ENCODE measurements at places on chromosomes 13 and 19.

DNA sequence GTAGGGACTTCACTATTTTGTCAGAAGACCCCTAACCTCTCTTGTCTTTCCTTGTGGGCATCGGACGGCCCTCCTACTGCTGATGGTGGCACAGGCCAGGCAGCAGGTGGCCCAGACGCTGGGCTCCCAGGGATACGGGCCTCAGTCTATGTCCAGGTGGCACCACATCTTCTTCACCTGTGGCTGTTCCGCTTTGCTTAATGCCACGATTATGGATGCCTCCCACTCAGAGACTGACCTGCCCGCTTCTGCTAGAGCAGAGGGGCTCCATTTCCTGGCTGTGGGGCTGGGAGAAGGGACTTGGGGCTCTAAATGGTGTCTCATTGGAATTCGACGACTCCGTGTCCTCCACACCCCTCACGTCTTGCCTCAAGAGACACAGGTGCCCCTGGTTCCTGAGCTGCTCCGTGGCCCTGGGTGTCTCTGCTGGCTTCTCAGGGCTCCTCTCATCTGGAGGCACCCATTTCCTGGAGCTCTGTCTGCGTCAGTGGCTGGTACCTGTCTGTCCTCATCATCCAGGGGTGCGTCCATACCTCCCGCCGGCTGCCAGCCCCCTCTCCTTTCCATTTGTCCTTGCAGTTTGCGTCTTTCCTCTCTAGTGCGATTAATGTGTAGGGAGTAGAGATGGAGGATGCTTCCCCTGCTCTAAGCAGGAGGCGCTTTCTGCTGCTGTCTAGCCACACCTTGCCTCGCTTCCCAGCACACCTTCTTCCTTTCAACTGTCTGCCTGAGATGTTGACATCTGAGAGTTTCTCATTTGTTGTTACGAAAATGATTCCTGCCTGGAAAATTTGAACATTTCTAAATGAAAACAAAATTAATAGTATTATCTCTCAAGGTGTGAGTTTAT is 63.4 kb downstream of the TEX29 start:
- no peak for DNase-seq

GRCh38 chr13:23934520-23934919 is 37.2 kb upstream of the C1QTNF9B start:
- DNase-seq, result no peak

DNA sequence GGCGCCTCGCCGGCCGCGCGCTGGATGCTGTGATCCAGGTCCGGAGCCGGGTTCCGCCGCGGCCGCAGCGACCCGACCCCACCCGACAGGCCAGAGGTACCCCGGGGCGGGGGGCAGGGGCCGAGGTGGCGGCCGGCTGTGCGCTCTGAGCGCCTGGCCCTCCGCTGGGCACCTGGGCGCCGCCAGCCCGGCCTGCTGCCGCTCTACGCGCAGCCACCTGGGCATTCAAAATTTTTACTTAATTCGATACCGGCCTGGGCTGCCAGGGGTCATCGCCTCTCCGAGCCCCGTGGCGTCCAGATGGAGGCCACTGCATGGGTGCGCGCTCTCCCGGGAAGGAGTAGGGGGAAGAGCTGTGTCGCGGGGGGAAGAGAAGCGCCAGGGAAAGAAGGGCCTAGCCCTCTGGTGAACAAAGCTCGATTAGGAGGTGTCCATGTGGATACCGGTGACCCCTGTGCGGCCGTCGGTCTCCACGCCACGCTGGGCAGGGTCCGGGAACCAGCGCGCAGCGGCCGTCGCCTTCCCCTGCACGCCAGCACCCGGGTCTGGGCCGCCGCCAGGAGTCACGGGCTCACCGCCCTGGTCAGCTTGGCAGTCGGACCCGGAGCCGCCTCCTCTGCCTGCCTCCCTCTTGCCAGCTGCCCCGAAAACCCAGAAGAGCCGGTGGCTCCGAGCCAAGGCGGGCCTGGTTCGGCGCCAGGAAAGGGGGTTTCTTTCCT is 666 bp downstream of the BIVM start:
- DNase-seq, result no peak

DNA sequence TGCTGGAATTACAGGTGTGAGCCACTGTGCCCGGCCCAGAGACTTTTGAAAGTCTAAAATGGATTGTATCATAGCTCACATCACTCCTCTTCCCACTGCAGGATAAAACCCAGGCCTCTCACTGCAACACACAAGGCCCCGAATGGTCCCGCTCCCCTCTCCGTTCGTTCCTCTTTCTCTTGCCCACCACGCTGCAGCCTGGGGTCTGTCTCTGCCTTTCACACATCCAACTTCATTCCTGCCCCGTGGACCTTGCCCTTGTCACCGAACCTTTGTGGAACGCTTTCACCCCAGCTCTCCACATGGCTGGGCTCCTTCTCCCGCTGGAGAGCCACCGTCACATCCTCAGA is 42.6 kb downstream of the NFIC start:
- no peak for DNase-seq

DNA sequence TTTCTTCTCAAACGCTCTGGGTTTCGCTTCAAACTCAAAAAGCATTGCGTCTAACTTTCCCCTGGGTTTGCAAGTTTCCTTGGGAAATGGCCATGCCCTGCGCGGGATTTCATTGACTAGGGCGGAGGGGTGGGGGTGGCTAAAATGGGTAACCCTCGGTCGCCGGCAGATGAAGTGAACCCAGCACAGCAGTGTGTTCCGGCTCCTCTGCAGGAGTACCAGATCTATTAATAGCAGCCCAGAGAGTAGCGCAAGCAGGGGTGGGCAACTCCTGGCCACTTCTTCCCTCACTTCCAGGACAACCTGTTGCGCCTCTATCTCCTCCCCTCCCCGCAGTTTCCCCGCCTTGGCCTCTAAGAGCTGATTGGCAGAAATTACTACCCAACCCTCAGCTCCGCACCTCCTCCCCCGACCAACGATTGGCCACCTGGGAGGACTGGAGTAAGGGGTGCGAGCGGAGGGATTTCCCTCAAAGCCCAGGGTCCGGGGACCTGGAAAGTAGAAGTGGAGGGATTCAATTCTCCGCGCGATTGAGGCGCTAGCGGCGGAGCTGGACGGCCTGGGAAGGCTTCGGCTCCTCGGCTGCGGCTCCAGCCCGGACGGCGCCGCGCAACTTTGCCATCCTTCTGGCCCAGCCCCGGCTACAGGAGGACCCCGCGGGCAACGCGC is at the start of gene FREM2:
TSS of gene FREM2 (plus strand) at position 501 of the 669 bp plus-strand sequence. CDS start 268 bp downstream, outside the sequence.
- DNase-seq, result no peak

GRCh38 chr19:46744005-46744691 is 1.7 kb upstream of the FKRP start:
- no peak for DNase-seq

- no peak for DNase-seq
These were observed 61.2 kb downstream of the RAB20 start for GRCh38 chr13:110500341-110500740.

DNA sequence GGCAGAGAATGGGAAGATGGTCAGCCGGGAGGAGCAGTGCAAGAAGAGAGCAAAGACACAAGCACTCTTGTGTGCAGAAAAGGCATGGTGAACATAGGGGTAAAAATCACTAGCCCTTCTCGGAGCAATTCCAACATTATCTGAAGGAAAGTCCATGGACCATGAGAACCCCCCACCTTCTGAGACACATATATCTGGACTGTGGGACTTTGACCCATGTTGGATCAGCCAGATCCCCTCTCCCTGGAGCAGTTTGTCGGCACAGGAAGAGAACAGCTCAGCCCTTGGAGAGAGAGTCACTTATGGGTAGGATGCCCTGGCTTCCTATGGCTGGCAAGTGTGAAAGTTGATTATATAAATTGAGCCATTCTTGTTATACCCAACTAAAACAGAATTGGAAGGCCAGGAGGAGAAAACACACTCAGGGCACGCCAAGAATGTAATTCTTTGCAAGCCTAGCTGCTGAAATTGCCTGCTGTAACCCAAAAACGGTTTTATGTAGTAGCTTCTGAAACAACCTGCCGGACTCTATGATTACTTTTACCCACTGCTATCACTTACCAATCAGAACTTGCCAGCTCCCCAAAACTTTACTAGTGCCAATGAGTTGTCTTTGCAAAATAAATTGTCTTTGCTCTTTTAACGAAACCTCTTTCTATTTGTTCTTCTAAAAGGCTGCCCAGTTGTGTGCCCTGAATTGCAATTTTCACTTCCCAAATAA is 62.8 kb upstream of the ZNF599 start:
- DNase-seq, result no peak

- no peak for DNase-seq
These were observed 1899.4 kb downstream of the PCDH9 start for GRCh38 chr13:65330691-65331090.

- DNase-seq, result no peak
These were observed 128.6 kb downstream of the DLEU7 start for GRCh38 chr13:50714891-50715290.

GRCh38 chr13:29920025-29920643 is 69.7 kb upstream of the UBL3 start:
- DNase-seq, result no peak

DNA sequence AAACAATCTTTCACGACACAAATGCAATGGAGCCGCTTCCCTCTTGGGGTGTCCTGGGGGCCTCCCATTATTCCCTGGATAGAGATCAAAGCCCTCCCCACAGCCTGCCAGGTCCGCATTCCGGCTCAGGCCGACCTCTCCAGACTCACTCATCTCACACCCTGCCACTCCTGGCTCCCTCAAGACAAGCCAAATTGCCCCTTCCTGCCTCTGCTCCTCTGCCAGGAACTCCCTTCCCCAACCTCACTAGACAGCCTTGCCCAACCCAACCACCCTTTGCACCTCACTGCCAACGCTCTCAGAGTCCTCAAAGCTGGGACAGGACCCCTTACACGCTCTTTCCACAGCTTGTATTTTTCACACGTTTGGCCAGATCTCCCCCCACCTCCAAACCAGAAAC is 1.5 kb downstream of the ABHD17A start:
- DNase-seq, result no peak

- no peak for DNase-seq
These were observed 197.4 kb downstream of the DLEU7 start for GRCh38 chr13:50646070-50646469.

DNA sequence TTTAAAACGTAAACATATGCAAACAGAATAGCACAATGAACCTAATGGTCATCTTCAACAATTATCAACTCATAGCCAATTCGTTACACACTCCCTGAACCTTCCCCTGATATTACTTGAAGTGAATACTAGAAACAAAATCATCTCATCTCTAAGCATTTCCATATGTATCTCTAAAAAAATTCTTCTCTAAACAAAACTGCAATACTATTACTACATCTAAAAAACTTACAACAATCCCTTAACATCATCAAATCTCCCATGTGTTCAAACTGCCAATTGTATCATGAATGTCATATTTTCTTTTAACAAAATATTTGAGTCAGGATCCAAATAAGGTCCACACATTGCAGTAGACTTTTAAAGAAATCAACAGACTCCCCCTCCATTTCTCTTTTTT is 61.4 kb downstream of the FRY start:
- DNase-seq, result no peak

GRCh38 chr13:73721571-73721970 is 412.6 kb downstream of the KLF12 start:
- no peak for DNase-seq

- peak; percentile 4 for DNase-seq
These were observed 80.5 kb upstream of the MBNL2 start for GRCh38 chr13:97141564-97142005.

DNA sequence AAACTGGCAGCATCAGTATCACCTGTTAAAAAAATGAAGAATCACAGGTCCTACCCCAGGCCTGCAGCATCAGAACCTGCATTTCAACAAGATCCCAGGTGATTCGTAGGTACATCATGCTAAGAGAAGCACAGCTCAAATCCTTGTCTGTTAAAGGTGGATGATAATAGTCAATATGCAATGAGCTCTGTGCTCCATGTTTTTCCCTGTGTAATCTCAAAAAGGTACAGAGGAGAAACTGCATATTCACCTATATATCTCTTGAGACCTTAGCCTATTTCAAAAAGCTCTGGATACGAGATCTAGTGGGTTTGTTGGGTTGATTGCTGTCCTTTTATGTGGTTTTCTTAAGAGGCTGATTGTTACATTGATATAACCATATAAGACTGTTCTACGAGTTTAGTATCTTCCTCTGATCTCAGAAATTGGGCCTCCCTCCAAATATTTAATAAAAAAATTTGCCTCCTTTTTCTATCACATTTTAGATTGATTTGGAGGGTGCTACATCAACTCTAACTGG is 148.9 kb downstream of the DCT start:
- DNase-seq, result no peak

All from stimulated activated CD4-positive, alpha-beta T cell treated with anti-CD3 and anti-CD28 coated beads, Interleukin-15, amount 100 ng/mL, for 48 hours (primary cell).